ENCODE measurements at places on chromosomes 5 and 9. TPM values are rescaled to one million over a fixed set of nuclear protein-coding genes. Genes with fewer than 3 reads are reported as not detected.

GRCh38 chr9:1979741-1980367, 35.3 kb upstream of the SMARCA2 start:
- DNase-seq, result no peak

GRCh38 chr5:78103232-78103918, 191.1 kb downstream of the AP3B1 start:
- DNase-seq, result no peak

DNA sequence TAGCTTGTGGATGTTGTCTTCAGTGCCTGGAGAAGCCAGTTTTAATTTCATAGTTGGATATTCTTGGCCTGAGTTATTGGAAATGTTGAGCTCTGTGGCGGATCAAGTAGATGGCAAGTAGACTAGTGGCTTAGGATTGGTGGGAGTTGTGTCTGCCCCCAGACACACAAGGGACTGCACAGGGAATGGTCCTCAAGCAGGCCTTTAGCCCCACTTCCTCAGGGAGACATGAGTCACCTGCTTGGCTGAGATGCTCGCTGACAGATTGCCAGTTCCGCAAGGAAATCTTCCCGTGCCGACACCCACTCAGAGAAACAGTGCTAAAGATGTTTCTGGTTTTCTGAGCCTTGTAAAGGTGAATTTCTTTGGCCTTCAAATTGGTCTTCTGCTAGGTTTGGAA, 18.8 kb upstream of the CATSPER3 start:
- DNase-seq, result no peak

GRCh38 chr9:6680797-6681146, 35.2 kb upstream of the GLDC start:
- DNase-seq, result no peak

DNA sequence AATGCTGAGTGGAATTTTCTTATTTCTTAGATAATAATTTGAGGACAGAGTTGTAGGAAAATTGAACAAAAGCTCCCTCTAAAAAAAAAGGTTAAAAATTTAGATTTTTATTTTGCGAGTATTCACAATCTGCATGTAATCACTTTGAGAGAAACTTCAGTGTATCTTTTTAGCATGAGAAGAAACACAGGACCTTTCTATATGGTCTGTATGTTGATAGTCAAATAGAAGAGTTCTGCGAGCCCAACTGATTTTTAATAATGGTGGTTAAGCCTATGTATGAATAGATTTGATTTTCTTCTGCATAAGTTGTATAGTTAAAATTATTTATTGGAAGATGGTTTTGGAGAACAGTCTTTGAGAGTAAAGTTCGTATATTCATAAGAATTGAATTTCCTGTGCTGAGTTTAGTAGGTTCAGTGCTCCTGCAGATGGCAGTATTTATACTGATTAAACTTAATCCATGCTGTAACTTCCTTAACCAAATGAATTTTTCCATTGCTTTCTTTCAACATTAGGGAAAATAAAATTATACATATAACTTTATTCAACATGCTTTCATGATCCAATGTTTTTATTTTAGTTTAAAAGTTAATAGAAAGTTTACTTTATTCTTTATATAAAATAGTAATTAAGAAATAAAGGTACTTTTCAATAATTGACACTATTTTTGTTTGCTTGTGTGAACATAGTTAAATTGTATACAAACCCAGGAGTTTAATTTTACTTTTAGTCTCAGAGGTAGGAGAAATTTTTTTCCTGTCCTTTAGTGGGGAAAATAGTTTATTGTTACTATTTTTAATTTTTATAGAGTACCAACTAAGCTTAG, 19.6 kb downstream of the TCERG1 start:
- DNase-seq, result no peak

GRCh38 chr9:109478051-109478563, 20.0 kb downstream of the PTPN3 start:
- DNase-seq, result no peak

DNA sequence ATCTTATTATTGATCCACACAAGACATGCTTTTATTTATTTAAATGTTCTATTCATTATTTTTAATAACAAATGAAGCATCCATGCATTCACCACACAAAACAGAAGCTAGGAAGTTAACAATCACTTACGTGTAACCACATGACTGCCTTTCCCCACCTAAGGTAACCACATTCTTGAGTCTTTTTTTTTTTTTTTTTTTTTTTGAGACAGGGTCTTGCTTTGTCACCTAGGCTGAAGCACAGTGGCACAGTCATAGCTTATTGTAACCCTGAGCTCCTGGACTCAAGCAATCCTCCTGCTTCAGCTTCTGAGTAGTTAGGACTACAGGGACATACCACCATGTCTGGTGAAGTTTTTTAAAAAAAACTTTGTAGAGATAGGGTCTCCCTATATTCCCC, 133.0 kb downstream of the DOCK2 start:
- no peak for DNase-seq

COQ4 gene
- 56.0 TPM for total RNA-seq

C9 gene
- 0.44 TPM for total RNA-seq

DBH gene
- total RNA-seq, result not detected

WDR38 gene
- total RNA-seq, result not detected

KCNT1 gene
- not detected for total RNA-seq

GEMIN5 gene
- total RNA-seq, result 13.7 TPM
